ENCODE measurements at places on chromosomes 2 and 18.

- no peak for DNase-seq
Measured at GRCh38 chr2:181462033-181462432, 4.8 kb downstream of the ITGA4 start.

GRCh38 chr2:159227467-159227866 is 59.0 kb downstream of the WDSUB1 start:
- DNase-seq, result no peak

DNA sequence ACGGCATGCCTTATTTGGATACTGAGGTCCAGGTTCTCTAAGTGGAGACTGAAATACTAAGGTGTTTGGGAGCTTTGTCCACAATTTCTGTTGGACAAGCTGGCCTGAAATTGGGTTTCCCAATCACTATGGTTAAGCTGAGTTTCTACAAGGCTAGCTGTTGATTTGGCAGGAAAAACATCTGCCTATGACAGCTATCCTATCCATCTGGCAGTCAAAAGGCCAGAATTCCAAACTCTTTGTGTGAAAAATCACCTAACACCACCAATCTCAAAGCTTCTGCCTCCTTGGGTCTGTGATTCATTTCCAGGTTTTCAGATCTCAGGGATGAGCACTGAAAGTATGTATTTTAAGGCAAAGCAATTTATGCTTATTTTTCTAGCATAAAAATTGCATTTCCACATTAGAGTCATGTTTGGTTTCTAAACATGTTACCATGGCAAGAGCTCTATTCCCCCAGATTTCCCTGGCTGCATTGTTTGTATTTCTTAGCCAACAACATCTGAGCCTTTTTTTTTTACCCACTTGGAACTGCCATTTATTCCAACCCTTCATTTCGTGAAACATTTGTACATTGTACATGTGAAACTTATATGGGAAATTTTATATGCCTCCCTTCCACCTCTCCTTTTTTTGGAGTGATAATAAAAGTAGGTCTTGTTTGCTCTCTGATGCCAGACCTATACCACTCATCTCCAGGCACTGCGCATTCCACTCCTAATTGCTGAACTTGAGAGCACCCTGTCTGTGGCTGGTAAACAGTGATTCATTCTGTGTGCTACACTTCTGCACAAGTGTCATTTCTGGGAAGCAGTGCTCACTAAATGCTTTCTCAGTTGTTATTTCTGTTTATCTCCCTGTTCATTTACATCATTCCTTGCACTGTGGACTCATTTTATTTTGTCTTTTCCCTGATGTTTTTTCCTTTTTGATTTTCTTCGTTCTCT is 15.9 kb upstream of the CCDC85A start:
- no peak for DNase-seq

GRCh38 chr2:69601179-69601612 is 42.3 kb downstream of the AAK1 start:
- DNase-seq, result no peak

DNA sequence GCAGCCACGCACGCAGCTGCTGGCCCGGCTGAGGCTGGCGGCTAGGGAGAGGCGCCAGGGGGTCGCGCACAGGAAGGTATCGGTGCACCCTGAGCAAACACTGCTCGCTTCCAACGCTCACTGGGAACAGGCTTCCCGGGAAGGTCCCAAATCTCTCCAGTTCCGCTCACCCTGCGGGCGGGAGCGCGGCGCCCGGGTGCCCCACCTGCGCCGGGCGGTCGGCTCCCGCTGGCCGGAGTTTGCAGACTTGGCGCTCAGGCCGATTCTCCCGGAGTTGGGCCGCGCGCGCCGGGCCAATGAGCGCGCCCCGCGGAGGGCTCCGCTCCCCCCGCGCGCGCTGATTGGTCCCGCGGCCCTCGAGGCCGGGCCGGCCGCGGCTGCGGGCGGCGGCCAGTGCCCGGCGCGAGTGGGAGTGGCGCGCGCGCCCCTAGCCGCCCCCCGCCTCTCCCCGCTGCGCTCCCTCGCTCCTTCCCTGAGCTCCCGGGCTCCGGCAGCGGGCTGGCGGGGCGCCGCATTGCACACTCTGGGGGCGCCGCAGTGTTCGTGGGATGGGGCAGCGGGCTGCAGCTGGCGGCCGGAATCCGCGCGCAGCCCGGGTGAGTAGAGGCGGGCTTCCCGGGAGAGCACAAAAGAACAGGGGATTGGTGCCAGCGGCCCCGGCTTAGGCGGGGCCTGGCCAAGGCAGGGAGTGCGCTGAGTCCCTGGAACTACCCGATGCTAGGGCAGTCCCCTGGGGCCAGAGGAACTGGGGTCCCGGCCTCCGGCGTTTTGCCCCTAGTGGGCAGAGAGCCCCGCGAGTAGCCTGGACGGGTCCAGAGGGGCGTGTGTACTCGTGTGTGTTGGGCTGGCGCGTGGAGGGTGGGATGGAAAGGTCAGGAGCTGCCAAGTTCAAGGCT is at the start of gene LYPD6:
TSS of gene LYPD6 (plus strand) at position 461 of the 896 bp plus-strand sequence. CDS start 107,122 bp downstream, outside the sequence.
- DNase-seq, result peak; percentile 61

DNA sequence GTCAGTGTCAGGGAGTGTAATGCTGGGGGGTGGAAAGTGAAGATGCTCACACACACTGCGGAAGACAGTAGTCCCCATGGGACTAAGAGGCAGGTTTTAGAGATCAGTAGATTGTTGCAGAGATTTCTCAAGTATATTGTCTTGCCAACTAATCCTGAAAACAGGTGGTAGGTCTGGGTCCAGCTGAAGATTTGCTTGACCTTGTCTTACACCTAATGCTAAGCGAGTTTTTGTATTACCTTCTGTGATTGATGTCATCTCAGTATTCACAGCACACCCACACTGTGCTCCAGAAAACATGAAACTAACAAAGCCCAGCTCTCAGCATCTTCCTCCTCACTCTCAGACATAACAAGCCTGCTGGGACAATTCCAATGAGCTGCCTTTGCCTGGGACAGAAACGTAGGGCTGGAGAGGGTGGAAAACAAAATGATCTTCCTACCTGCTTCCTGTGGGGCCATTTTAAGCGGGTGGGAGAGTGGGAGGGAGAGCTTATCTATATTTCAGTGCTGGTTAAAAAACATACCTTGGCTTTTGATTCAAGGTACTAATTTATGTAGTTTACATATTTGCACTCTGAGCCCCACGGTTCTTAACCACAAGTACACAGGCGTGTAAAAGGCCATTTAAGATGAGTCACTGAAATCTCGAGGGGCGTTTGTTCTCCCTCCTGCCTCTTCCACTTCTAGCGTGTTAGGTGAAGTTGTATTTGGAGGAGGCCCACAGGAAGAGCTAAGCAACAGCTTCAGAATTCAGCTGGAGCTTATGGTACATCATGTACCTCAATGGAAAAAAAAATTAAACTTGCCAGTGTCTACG is 23.1 kb upstream of the RBMS1 start:
- DNase-seq, result no peak

- peak; percentile 20 for DNase-seq
Measured at GRCh38 chr18:52152036-52152435, 188.0 kb upstream of the DCC start.

- no peak for DNase-seq
Measured at GRCh38 chr2:9565436-9566153, 10.0 kb upstream of the ADAM17 start.

DNA sequence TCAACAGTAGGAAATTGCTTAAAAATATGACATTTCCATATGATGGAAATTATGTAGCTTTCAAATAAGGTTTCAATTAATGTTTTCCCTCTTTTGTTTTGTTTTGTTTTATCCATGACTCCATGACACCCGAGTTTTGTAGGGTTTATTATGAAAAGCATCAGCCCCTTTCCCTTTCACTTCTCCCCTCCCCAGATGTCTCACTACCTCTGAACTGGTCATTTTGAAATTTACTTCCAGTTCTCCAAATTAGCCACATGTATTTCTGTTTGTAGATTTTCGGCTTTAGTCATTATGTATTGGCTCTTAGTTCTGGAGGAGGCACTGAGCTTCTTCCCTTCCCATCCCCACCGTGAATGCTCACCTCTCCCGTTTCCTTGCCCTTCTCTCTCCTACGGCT is 18.6 kb upstream of the VPS4B start:
- no peak for DNase-seq

DNA sequence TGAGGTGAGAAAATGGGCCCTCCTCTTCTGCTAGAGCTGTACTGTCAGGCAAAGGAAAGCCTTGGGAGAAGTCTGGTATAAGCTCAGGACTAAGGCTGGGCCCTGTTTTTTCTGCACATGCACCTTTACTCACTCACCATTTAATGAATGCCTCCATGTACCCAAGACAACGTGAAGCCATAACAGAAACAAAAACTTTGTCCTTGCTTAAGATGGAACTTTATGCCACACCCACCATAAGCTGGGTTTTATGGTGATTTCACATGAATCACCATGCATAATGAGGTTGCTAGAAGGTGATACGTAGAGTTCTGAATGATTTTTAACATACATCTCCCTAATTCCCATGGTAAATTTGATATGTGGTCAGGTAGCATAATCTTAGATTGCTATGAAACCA is 63.7 kb upstream of the CYP26B1 start:
- no peak for DNase-seq

GRCh38 chr2:169895294-169895985 is 68.2 kb downstream of the UBR3 start:
- no peak for DNase-seq

DNA sequence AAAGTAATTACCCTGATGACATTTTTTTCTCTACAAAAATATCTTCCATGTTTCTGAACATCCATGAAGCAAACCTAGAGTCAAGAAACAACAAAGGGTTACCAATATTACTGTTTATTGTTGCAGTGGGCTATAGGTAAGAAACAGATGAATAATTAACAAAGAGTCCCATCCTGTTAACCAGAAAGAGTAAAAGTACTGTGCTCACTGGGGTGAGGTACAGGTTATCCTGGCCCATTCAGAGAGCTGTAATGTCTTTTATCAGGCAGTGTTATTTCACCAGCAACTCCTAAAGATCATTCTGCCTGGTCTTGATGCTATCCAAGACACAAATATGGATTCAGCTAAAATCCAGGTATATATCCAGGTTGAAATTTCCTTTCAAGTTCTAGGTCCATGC is 754.9 kb downstream of the SATB2 start:
- DNase-seq, result no peak

DNA sequence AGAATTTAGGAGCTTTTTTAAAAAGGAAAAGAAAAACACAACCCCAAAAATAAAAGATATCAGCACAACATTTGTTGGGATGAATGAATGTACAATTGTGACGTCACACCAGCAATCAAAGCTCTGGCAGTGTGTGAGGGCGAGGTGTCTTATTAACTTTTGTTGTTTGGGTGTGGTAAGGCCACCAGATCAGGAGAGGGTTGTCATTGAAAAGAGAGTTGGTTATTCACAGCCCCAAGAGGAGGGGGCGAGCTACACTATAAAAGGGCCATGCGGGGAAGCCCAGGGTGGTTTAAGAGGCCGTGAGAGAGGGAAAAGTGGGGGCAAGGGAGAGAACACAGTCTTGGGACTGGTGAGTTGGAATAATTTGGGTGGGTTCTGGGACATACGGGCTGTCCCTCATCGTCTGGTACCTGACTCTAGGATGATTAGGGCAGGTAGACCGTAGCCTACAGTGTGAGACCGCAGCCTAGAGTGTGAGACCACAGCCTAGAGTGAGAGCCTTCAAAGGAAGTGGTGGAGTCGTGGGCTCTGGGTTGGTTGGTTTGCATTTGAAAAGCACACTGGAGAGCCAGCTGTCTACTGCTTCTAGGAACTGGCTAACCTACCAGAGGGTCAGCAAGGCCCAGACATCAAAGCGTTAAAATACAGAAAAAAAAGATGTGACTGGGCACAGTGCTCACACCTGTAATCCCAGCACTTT is 128.4 kb downstream of the INO80D start:
- no peak for DNase-seq

GRCh38 chr2:210599476-210599875 is 43.1 kb downstream of the CPS1 start:
- no peak for DNase-seq

- DNase-seq, result no peak
Measured at GRCh38 chr2:217832115-217832514, 170.7 kb downstream of the TNS1 start.

GRCh38 chr2:233443511-233444183 is 89.4 kb downstream of the DGKD start:
- peak; percentile 48 for DNase-seq
